ENCODE measurements at places on chromosomes 4 and X. TPM values are rescaled to one million over a fixed set of nuclear protein-coding genes. Genes with fewer than 3 reads are reported as not detected.

- no peak overlapping the region for H3K27ac ChIP-seq
- H3K4me1 ChIP-seq, result no peaks in the 10 kb centered on the region
- H3K4me3 ChIP-seq, result no peak overlapping the region
- DNase-seq, result no peak
These were observed 358.2 kb upstream of the GATB start for GRCh38 chr4:152118819-152119553.

CXCL13 gene
- 0.35 TPM for total RNA-seq

DNA sequence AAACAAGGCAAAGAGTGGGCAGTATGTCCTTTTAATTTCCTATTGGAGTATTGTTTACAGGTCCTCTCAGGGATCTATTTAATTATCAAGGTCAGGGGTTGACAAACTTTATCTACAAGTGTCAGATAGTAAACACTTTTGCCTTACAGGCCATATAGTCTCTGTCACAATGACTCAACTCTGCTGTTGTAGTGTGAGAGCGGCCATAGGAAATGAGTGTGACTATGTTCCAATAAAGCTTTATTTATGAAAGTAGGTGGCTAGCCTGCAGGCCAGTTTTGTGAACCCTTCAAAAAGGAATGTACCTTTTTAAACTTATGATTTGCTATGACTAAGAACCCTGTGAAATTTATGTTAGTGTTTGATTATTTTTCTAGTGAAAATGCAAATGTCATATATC is 156.1 kb downstream of the GPAT3 start:
- no peak overlapping the region for H3K27ac ChIP-seq
- H3K4me1 ChIP-seq, result no peaks in the 10 kb centered on the region
- H3K27me3 ChIP-seq, result no peaks in the 10 kb centered on the region
- no peak for DNase-seq
- no peak overlapping the region for H3K4me3 ChIP-seq

DNA sequence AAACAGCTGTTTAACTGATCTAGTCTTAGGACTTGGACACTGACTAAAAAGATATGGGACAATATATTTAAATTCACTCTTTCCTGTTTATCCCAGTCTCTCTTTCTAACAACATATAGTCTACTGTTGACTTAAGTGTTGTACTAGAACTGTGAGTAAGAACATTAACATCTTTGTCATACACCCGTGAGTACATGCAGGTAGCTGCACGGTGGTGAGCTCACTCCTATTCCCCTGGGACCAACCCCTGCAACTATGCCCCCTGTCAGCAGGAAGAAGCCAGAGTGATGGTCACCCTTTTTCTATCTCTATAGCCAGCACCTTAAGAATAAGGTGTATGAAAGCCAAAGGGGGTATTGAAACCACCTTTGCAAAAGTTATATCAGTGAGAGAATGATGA is 17.6 kb downstream of the TBL1X start:
- H3K27me3 ChIP-seq, result no peaks in the 10 kb centered on the region
- no peak for DNase-seq
- no peak overlapping the region for H3K4me3 ChIP-seq
- no peaks in the 10 kb centered on the region for H3K36me3 ChIP-seq

LDB2 gene
- 3.2 TPM for total RNA-seq
